ENCODE measurements at places on chromosomes 6 and 20. TPM values are rescaled to one million over a fixed set of nuclear protein-coding genes. Genes with fewer than 3 reads are reported as not detected.
A peak's percentile ranks its signal among the peaks of the same experiment; 100 is the strongest.

DNA sequence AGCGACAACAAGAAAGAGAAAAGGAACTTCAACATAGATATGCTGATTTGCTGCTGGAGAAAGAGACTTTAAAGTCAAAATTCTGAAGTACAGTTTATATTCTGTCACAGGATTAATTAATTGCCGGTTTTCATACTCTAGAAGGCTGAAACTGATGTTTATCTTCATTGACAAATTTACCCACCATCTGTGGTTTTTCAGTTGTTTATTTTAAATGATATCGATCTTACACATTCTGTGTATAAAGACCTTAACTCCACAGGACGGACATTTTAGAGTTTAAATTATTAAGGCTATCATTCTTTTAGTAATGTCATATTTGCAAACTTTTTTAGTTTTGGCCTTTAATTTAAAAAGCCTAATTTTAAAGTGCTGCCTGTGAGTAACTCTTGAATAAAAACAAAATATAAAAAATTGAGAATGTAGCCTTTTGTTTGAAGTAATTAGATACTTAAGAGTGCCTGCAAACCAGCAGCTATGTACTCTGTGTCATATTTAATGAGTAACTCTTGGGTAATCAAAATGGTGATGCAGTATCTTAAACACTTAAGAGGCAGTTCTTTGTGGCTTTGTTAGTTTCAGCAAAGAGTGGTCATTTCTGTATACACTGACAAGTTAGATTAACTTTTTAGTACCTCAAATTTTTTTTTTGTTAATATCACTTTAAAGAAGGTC, 59.3 kb downstream of the CDC5L start:
- peak; percentile 93 for DNase-seq
- H3K4me1 ChIP-seq, result peaks cover 11% of the 10 kb centered on the region
- no peaks in the 10 kb centered on the region for H3K27me3 ChIP-seq
- peak overlapping the region; percentile 36 for H3K27ac ChIP-seq
- no peaks in the 10 kb centered on the region for H3K36me3 ChIP-seq

- peak; percentile 52 for DNase-seq
- no peaks in the 10 kb centered on the region for H3K27me3 ChIP-seq
- H3K4me3 ChIP-seq, result no peak overlapping the region
- no peak overlapping the region for H3K27ac ChIP-seq
Observed at GRCh38 chr6:14092838-14093789, 24.5 kb upstream of the CD83 start.

- peak; percentile 71 for DNase-seq
- no peak overlapping the region for H3K4me3 ChIP-seq
- peak overlapping the region; percentile 35 for H3K27ac ChIP-seq
- peaks cover 3% of the 10 kb centered on the region for H3K36me3 ChIP-seq
- H3K4me1 ChIP-seq, result peaks cover 25% of the 10 kb centered on the region
Observed at GRCh38 chr6:129638055-129638684, 71.8 kb downstream of the ARHGAP18 start.

DNA sequence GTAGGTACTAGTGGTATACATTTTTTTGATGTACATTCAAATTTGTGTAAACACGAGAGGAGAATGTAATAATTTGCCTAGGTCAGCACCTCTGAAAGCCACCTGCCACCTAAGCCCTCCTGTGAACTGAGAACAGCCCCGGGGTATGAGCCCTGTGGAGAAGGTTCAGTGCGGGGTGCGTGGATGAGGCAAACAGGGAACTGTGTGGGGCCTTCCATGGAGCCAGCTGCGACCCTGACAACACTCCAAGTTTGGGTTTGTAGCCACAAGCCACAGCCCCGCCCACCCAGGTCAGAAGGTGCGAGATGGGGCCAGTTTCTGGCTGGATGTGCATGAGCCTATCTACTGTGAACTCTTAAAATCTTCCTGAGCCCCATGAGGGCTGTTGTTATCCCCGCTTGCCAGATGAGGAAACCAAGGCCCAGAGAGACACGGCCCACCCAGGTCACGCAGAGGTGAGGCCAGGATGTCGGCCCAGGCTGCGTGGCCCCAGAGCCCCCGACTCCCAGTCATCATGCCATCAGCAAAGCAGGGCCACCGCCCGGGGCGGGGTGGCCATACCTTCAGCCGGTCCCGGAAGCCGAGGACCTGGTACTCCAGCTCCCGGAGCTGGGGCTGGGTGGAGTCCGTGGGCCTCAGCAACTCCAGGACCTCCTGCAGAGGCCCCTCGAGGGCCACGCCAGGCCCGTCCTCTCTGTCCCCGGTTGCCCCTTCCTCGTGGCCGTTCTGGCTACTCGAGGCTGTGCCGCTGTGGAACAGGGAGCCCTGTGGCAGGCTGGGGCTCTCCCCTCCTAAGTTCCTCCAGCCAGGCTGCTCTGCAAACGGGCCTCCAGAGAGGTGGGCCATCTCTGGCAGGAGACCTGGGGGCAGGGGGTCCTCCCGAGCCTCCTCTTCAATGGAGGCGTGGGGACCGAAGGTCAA, 89.6 kb downstream of the RIPOR3 start:
- H3K4me3 ChIP-seq, result no peak overlapping the region
- H3K27ac ChIP-seq, result no peak overlapping the region
- no peaks in the 10 kb centered on the region for H3K36me3 ChIP-seq
- no peaks in the 10 kb centered on the region for H3K27me3 ChIP-seq

DNA sequence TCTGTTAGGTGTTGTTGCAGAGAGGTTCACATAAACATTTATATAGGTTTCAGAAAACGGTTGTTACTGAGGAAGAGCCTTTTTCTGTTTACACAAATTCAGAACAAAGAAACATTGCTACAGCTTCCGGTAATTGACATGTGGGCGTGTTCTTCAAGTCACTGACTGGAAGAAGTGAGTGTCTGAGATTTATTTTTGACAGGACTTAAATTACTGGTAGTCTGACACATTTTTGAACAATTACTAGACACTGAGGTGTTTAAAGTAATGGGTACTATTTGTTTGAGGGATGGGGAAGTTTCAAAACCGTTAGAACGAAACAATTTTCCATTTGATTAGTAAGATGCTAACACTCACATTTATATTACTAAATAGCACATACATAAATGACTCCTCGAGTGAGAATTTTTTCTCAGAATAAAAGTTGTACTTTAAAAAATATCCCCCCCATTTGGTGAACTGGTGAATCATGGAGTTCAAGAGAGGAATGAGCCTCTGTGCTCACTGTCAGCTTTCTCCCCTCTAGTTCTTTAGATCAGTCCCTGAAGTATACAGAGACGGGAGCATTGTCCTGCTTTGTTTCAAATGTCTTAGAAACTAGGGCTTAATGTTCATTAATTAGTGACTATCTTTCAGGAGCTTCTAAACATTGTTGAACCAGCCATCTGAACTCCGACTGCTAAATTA, 98.7 kb downstream of the TSHZ2 start:
- H3K36me3 ChIP-seq, result no peaks in the 10 kb centered on the region
- H3K27ac ChIP-seq, result no peak overlapping the region
- peak; percentile 60 for DNase-seq
- peaks cover 6% of the 10 kb centered on the region for H3K4me1 ChIP-seq
- H3K4me3 ChIP-seq, result no peak overlapping the region
- no peaks in the 10 kb centered on the region for H3K27me3 ChIP-seq

- H3K27me3 ChIP-seq, result no peaks in the 10 kb centered on the region
- H3K27ac ChIP-seq, result no peak overlapping the region
- DNase-seq, result no peak
- H3K36me3 ChIP-seq, result no peaks in the 10 kb centered on the region
- no peak overlapping the region for H3K4me3 ChIP-seq
- peaks cover 11% of the 10 kb centered on the region for H3K4me1 ChIP-seq
Observed at GRCh38 chr20:48667481-48667880, 160.3 kb downstream of the PREX1 start.

DNA sequence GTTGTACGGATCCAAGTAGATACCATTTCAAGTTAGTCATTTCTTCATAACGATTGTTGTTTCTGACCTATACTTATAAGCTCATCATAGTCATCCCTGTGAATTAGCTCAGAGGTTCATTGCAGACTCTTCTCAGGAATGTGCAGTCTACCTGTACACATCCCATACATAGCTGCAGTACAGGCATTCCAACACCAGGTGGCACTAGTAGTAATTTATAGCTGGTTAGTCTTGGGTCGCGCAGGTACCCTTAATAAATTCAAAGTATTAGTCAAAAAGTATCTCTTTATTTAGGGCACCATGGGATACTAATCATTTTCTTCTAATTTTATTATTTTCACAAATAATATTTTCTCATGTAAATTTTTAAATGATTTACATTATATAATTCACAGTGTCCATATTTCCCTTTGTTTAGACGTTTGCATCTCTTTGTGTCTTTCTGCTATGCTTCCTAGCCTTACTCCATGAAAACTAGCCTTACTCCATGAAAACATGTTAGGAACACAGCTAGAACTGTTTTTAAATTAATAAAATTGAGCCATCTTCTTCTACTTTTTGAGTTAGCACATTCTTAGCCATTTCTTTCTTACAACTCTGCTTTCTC, 128.6 kb upstream of the FAM83B start:
- H3K4me1 ChIP-seq, result no peaks in the 10 kb centered on the region
- no peaks in the 10 kb centered on the region for H3K27me3 ChIP-seq
- no peak overlapping the region for H3K27ac ChIP-seq
- H3K4me3 ChIP-seq, result no peak overlapping the region
- H3K36me3 ChIP-seq, result no peaks in the 10 kb centered on the region
- DNase-seq, result peak; percentile 8

DNA sequence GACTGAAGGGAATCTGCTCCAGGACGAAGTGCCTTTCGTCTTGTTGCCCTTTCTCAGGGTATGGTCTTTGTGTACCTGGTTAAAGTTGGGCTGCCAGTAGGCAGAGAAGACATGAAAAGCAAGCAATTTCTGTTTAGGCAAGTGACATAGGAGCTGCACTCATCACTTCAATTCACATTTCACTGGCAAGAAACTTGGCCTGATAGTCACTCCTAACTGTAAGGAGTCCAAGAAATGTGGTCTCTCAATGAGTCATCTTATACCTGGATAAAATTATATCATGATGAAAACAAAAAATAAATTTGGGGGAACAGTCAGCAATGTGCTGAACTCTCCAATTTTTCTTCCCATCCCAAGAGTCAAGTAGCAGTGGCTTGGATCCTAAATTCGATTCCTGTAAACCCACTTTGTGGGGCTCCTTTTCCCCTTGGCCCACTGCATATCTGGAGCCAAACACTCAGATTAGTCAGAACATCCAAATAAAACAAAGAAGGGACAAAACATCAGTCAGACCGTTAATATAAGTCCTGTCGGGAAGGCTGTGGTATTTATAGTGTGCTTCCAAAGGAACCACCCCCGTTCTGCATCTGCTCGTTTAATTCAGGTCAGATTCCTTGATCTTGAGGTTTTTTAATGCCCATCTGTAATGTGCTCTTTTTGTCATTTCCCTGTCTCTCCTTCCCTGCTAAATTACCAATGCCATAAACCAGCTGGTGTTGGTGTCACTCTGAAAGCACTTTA, 5.0 kb upstream of the GABRR1 start:
- H3K27me3 ChIP-seq, result peaks cover 3% of the 10 kb centered on the region
- H3K4me3 ChIP-seq, result no peak overlapping the region
- H3K36me3 ChIP-seq, result no peaks in the 10 kb centered on the region
- DNase-seq, result peak; percentile 65

Gene MLN
- total RNA-seq, result not detected

Gene CRIP3
- total RNA-seq, result not detected

Gene NKAPL
- not detected for total RNA-seq

Gene E2F1
- 2.3 TPM for total RNA-seq

Gene KHDRBS2
- not detected for total RNA-seq
